ENCODE measurements at places on chromosomes 13 and 19. TPM values are rescaled to one million over a fixed set of nuclear protein-coding genes. Genes with fewer than 3 reads are reported as not detected.

The GPR183 gene
- total RNA-seq = not detected

The ZNF813 gene
- total RNA-seq = 2.9 TPM

The KCNRG gene
- total RNA-seq = 1.7 TPM

The TNFSF9 gene
- 15.2 TPM for total RNA-seq

The ZNF845 gene
- 4.1 TPM for total RNA-seq

The CEACAM20 gene
- total RNA-seq = not detected

The MIPEP gene
- total RNA-seq = 32.2 TPM

The NMRK2 gene
- total RNA-seq = not detected

The ZNF283 gene
- total RNA-seq = 10.8 TPM

The ZNF112 gene
- total RNA-seq = 4.7 TPM

The TNNT1 gene
- 16.5 TPM for total RNA-seq

The TMIGD2 gene
- not detected for total RNA-seq

The C19orf33 gene
- total RNA-seq = 39.7 TPM

The PSPC1 gene
- total RNA-seq = 49.0 TPM

The ZNF486 gene
- 5.7 TPM for total RNA-seq

The FCER2 gene
- total RNA-seq = not detected

The ARL11 gene
- total RNA-seq = under 0.01 TPM

The ZNF792 gene
- total RNA-seq = 2.2 TPM

The CYP2F1 gene
- not detected for total RNA-seq

The ZNF230 gene
- total RNA-seq = 3.2 TPM

The C19orf85 gene
- total RNA-seq = not detected

The LGALS14 gene
- not detected for total RNA-seq

The THSD8 gene
- total RNA-seq = 19.8 TPM

The KLK8 gene
- 51.5 TPM for total RNA-seq

The IQCN gene
- 0.50 TPM for total RNA-seq

The IZUMO4 gene
- total RNA-seq = 6.6 TPM

The C3 gene
- 42.5 TPM for total RNA-seq

The KLHL1 gene
- not detected for total RNA-seq

The HPN gene
- total RNA-seq = not detected

All from mammary epithelial cell (primary cell).